Cardiac ventricle fibroblast (primary cell): ENCODE measurements at places on chromosomes 16 and 17. TPM values are rescaled to one million over a fixed set of nuclear protein-coding genes. Genes with fewer than 3 reads are reported as not detected.

KAT7 gene
- 22.2 and 23.3 TPM in 2 replicates for total RNA-seq

KRT24 gene
- total RNA-seq = not detected in 2 replicates

PSKH1 gene
- 21.5 and 24.1 TPM in 2 replicates for total RNA-seq

KRT27 gene
- not detected in 2 replicates for total RNA-seq

TP53TG3B gene
- not detected in 2 replicates for total RNA-seq

ARL5C gene
- not detected in 2 replicates for total RNA-seq

AGRP gene
- total RNA-seq = not detected in 2 replicates

FOXO3B gene
- total RNA-seq = 6.2 and 7.1 TPM in 2 replicates

TNFRSF17 gene
- not detected in 2 replicates for total RNA-seq

FLYWCH1 gene
- total RNA-seq = 32.0 and 41.6 TPM in 2 replicates

SRL gene
- not detected in 2 replicates for total RNA-seq

PARD6A gene
- 0.39 and 0.44 TPM in 2 replicates for total RNA-seq

SYCE1L gene
- 4.5 TPM in 1 of 2 replicates, not detected in the other for total RNA-seq

FZD2 gene
- 19.0 and 22.6 TPM in 2 replicates for total RNA-seq

GPR179 gene
- total RNA-seq = not detected in 2 replicates

AATK gene
- total RNA-seq = 0.15 TPM in 1 of 2 replicates, not detected in the other

CCL3 gene
- total RNA-seq = not detected in 2 replicates

CNGB1 gene
- not detected in 2 replicates for total RNA-seq

GPR142 gene
- total RNA-seq = not detected in 2 replicates

CNTD1 gene
- not detected in 2 replicates for total RNA-seq

APOH gene
- total RNA-seq = not detected in 2 replicates

NPIPB9 gene
- 1.0 TPM in 1 of 2 replicates, not detected in the other for total RNA-seq

PRR29 gene
- total RNA-seq = 0.49 and 0.69 TPM in 2 replicates

CHST5 gene
- total RNA-seq = 0.10 TPM in 1 of 2 replicates, not detected in the other

CANT1 gene
- total RNA-seq = 24.1 and 28.7 TPM in 2 replicates

KCNJ12 gene
- 0.20 and 0.81 TPM in 2 replicates for total RNA-seq

CHD9NB gene
- 5.1 and 7.8 TPM in 2 replicates for total RNA-seq

CRLF3 gene
- total RNA-seq = 5.0 and 7.5 TPM in 2 replicates

DRG2 gene
- 30.1 and 32.1 TPM in 2 replicates for total RNA-seq
